Kidney epithelial cell (primary cell): ENCODE measurements at places on chromosomes 11 and 22. TPM values are rescaled to one million over a fixed set of nuclear protein-coding genes. Genes with fewer than 3 reads are reported as not detected.
A peak's percentile ranks its signal among the peaks of the same experiment; 100 is the strongest.

DNA sequence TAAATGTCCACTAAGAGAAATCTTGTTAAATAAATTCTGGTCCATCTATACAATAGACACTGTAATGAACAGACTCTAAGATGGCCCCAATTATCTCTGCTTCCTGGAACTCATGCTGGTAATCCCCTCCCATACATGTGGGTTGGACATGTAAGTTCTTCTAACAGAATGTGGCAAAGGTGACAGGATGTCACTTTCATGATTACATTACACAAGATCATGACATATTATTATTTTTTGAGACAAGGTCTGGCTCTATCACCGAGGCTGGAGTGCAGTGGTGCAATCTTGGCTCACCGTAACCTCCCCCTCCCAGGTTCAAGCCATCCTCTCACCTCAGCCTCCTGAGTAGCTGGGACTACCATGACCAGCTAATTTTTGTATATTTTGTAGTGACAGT is 14.6 kb upstream of the NDUFC2 start:
- no peak for DNase-seq

TMEM151A gene
- total RNA-seq = 0.08 TPM in 1 of 2 replicates, not detected in the other

DNA sequence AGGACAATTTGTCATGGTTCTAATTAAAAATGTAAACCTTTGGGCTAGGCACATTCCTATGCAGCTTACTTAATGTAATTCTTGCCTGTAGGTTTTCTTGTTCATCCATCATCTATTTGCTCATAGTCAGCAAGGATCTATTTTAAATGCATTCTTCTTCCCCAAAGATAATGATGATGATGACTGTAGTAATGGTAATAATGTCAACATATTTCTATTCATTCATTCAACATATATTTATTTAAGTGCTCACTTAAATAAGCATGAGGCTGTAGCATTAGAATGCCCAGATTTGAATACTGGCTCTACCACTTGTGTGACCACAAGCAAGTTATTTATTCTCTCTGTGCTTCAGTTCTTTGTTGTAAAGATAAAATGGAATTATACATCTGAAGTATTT is 169.6 kb upstream of the SYN3 start:
- DNase-seq = no peak

RASSF10 gene
- 3.5 and 3.9 TPM in 2 replicates for total RNA-seq

- peak; percentile 99 for DNase-seq
Measured at GRCh38 chr11:13118194-13118593, 109.1 kb downstream of the RASSF10 start.

GRCh38 chr11:58286249-58286648 is 18.2 kb upstream of the OR10W1 start:
- peak; percentile 5 for DNase-seq

DNA sequence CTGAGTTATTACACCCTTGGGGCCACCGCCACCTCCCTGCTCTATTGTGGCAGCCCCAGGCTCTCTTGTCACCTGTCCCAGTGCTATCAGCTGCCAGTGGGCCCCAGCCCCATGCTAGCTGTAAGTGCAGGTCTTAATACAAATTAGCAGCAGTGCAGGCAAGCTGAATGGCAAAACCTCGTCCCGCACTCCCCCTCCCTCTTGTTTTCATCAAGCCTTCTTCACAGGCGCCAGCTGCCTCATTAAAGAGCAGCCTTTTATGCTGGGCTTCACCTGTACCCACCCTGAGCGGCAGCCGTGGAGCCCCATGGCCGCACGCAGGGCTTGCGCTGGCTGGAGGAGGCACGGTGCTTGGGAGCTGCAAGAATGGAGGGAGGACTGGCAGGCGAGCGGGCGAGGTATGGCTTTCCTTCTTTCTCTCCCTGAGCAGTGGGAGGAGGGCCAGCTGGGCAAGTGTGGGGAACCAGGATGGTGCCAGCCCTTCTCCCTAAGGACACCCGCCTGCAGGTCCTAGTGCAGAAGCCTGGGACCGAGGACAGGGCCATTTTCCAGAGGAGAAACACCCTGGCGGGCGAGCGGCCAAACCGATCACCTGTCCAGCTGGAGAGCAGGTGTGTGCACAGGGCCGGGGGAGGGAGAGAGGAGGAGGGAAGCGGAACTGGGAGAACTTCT is 70.7 kb downstream of the FLI1 start:
- DNase-seq = no peak

GRCh38 chr11:96230686-96231085 is 112.3 kb downstream of the MAML2 start:
- no peak for DNase-seq

GRCh38 chr11:74925281-74925680 is 23.6 kb downstream of the XRRA1 start:
- DNase-seq = no peak

GAL gene
- 16.1 and 20.8 TPM in 2 replicates for total RNA-seq

GRCh38 chr22:21030032-21030431 is 2.3 kb downstream of the SLC7A4 start:
- no peak for DNase-seq

APOL3 gene
- total RNA-seq = 4.4 and 19.2 TPM in 2 replicates

SF3B2 gene
- 181 and 211 TPM in 2 replicates for total RNA-seq

DNA sequence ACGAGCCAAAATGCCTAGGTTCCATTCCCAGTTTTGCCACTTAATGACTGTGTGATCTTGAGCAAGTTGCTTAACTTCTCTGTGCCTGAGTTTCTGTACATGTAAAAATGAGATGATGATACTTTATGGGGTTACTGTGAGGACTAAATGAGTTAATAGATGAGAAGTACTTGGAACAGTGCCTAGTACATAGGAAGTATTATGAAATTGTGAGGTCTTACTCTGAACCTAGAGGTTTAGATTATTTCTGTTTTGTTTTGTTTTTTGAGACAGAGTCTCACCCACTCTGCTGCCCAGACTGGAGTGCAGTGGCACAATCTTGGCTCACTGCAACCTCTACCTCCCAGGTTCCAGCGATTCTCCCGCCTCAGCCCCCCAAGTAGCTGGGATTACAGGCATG is 227.0 kb upstream of the POU2AF2 start:
- no peak for DNase-seq

CRYBA4 gene
- not detected in 2 replicates for total RNA-seq

DNA sequence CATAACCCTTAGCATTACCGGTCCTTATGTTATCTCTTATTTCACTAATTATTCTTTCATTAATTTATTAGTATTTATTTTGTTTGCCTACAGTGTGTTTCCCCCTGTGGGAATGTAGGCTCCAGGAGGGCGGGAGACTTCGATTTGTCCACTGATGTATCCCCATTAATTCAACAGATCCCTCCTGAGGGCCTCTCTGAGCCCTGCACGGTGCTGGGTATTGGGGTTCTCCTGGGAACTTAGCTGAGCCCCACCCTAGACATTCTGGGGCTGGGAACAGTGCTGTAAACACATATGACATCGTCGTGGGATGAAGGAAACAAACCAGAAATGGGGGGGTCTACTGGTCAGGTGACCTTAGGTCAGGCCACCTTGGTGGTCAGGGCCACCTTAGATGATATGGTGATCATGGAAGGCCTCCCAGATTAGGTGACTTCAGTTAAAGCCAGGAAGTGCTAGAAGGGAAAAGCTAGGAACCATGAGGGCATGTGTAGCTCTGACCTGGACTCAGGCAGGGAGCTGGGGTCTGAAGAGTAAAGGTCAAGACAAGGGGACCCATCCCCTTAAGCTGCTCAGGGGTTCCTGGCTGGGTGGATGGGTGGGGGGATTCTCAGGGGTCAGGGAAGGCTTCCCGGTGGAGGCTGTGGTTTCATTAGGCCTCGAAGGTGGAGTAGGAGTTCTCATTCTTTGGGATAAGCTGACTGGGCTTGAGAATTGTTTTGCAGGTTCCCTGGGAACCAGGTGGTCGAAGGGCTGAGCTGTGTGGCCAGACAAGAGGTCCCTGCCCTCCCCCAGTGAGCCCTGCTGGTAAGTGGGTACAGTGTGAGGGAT is 1.0 kb downstream of the PHETA2 start:
- no peak for DNase-seq

GRCh38 chr22:31816750-31817149 is 62.9 kb downstream of the DEPDC5 start:
- DNase-seq = no peak

DNA sequence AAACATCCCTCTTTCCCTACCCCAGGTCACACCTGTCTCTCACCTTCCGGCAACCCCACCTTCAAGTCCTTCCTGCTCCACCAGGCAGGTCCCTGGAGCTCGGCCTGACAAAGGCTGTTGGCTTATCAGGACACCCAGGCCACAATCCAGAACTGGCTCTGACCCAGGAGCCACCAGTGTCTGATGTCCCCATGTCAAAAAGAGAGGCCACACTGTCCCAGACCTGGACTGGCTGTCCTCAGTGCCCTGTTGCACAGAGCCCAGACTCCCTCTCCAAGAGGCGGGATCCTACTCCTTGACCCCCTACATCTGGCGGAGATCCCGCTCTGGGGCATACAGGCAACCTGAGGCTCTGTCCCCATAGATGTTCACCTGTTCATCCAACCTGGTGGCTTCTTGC is 116.0 kb downstream of the MN1 start:
- no peak for DNase-seq

GRCh38 chr11:6415797-6416196 is 3.1 kb downstream of the APBB1 start:
- no peak for DNase-seq

DNA sequence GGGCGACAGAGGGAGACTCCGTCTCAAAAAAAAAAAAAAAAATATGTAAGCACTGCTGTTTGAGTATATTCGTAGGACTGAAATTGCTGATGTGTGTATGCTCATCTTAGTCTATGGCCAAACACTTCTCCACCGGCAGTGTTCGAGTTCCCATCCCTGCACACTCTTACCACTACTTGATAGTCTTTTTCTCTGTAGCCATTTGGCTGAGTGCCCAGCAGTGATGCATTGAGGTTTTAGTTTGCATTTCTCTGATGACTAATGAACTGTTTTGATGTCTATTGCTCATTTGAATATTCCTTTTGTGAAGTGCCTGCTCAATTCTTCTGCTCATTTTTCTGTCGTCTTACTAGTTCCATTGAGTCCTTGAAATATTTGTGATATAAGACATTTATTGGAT is 1.9 kb downstream of the TIRAP start:
- peak; percentile 84 for DNase-seq

DNA sequence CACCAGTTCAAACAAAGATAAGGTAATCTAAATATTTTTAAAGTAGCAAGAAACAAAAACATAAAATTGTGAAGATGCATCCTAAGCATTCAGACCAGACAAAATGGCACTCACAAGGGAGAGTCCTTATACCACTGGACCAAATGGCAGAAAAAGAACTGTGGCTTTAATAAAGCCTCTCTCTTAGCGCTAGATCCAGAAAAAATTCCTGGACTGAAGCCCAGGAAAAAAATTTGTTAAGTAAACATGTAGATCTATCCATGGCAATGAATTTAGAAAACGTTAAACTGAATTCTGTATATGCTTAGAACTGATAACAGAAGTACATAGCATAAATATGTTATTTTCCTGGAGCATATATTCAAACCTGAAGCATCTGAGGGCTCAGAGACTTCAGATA is 11.8 kb upstream of the CD59 start:
- DNase-seq = no peak

DNA sequence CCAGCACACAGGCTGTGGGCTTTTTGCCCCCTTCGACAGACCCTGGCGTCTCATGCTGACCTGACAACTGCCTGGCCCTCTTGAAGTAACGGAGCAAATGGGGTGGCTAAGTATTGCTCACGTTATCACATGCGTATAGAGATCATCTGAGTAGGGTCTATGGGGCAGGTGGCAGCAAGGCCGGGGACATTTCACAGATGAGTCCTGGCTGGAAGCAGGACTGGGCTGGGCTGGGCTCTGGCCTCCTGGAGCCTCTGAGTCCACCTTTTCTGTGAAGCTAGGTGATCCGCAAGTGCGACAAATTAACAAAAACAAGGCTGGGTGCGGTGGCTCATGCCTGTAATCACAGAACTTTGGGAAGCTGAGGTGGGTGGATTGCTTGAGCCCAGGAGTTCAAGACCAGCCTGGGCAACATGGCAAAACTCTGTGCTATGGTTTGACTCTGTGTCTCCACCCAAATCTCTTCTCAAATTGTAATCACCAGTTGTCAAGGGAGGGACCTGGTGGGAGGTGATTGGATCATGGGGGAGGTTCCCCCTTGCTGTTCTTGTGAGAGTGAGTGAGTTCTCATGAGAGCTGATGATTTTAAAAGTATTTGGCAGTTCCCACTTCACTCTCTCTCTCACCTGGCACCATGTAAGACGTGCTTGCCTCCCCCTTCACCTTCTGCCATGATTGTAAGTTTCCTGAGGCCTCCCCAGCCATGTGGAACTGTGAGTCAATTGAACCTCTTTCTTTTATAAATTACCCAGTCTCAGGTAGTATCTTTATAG is 122.0 kb downstream of the MPPED1 start:
- DNase-seq = no peak

GRCh38 chr11:111586388-111586831 is 15.8 kb upstream of the SIK2 start:
- no peak for DNase-seq

DNA sequence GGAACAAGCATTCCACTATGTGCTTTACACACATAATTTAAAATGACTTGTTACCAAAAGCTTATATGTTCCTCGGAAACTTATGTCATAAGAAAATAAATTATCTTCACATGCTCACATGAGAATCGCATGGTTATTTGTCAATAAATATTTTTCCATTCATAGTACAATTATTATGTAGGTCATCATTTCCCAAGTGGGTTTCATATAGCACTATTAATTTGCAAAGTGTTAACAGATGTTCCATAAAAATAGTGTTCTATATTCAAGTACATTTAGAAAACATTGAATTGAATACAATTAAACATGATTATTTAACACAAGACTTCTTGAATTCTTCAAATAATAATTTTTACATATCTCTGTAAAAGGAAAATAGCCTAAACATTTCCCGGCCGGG is 23.9 kb downstream of the LRRC4C start:
- no peak for DNase-seq

PDGFD gene
- total RNA-seq = 3.4 and 3.5 TPM in 2 replicates

SELENOM gene
- total RNA-seq = 55.2 and 60.4 TPM in 2 replicates

TMEM218 gene
- 19.6 and 28.3 TPM in 2 replicates for total RNA-seq

MMP1 gene
- 3.7 and 6.0 TPM in 2 replicates for total RNA-seq

- no peak for DNase-seq
Measured at GRCh38 chr11:57394203-57394965, 3.9 kb upstream of the PRG2 start.

DNA sequence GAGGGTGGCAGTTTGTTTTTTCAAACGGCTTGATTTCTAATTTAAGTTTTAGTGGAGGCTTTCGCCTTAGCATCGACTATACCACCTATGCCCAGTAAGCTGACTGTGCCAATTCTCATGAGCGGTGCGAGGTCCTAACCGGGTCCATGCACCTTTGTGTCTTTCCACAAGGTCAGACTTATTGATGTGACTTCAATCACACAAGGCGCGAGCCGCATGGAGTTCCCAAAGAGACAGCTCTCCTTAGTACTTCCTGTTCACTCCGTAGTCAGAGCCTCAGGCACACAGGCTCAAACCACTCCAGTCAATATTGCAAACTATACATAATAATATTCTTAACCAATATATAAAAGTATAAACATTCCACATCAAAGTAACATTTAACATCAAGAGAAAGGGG is 18.2 kb downstream of the ST14 start:
- no peak for DNase-seq

- DNase-seq = peak; percentile 74
Measured at GRCh38 chr22:39212721-39213376, 31.9 kb downstream of the PDGFB start.
